ENCODE measurements at places on chromosomes 11 and 22.
A peak's percentile ranks its signal among the peaks of the same experiment; 100 is the strongest.

GRCh38 chr11:65919573-65920371 lies 546 bp downstream of the DRAP1 start:
- DNase-seq = no peak

GRCh38 chr11:117910525-117910924 lies 18.7 kb downstream of the TMPRSS13 start:
- no peak for DNase-seq

- DNase-seq = no peak
These were observed 130.9 kb upstream of the SEZ6L start for GRCh38 chr22:26038365-26038764.

- DNase-seq = no peak
These were observed 4.0 kb downstream of the DAGLA start for GRCh38 chr11:61683961-61684869.

DNA sequence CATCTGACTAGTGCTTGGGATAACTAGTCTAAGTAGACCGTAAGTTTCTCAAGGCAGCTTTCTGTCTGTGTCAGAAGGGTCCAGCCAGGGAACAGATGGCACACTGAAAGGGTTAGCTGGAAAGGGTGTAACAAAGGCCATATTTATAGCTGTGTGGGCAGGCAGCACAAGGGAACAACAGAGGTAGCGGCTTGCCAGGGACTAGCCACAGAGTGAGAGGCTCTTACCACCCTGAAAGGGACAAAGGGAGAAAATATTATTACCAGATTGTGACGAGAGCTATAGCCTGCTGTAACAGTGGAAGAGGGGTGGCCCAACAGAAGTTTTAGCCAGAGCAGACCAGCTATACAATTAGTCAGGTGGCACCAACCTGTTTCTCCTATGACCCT lies 129.4 kb downstream of the CCDC34 start:
- no peak for DNase-seq

GRCh38 chr11:19199048-19199447 lies 2.7 kb downstream of the CSRP3 start:
- DNase-seq = no peak

GRCh38 chr22:49422701-49423100 lies 405.0 kb downstream of the BRD1 start:
- no peak for DNase-seq

DNA sequence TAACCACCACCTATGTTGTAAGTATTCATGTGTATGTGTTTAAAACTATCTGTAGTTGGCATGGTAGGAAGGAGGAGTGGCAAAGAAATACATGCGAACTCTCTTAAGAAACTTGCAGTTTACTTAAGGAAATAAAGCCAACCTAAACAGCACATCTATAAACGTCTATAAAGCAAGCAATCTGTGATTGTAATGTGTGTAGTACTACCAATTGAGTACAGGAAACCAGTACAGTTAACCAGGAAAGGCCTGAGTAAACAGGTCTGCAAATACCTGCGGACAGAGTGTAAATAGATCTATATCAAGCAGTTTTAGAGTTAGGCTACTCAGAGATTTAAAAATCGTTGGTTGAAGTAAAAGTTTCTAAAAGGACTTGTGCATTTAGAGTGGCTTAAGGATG lies 59.5 kb upstream of the AMOTL1 start:
- no peak for DNase-seq

GRCh38 chr11:15507592-15507991 lies 392.9 kb downstream of the INSC start:
- DNase-seq = no peak

- no peak for DNase-seq
These were observed 132.7 kb downstream of the CASP12 start for GRCh38 chr11:104765401-104766095.

DNA sequence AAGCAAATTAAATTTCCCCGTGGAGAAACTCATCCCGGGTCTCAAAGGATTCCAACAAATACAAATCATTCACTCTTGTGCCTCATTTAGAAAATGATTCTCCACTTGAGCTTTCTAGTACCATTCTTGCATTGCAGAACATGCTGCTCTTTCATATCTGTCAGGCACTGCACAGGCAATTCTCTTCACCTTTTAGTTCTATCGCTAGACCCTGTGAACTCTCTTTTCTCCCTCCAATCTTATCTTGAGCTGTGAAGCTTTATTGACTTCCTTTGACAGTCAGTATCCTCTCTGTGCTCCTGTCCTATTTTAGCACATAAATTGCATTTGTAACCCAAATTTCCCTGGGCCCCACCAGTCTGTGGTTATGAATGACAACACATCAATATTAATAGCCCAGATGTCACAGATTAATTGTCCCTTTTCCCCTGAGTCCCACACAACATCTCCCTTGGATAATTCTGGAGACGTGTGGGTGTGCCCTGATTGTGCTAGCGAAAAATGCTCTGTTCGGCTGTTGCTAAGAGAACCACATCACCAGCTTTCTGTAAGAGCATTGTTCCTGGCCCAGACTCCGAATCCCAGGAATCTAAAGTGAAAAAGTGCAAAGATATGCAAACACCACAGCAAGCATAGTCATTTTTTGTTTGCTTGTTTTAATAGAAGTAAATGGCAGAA lies 22.4 kb upstream of the SC5D start:
- DNase-seq = no peak

GRCh38 chr11:105407101-105407500 lies 202.8 kb upstream of the GRIA4 start:
- no peak for DNase-seq

- DNase-seq = no peak
These were observed 1165.1 kb downstream of the BRD1 start for GRCh38 chr22:48662476-48663135.

GRCh38 chr11:106785913-106786650 lies 232.2 kb downstream of the GUCY1A2 start:
- no peak for DNase-seq

DNA sequence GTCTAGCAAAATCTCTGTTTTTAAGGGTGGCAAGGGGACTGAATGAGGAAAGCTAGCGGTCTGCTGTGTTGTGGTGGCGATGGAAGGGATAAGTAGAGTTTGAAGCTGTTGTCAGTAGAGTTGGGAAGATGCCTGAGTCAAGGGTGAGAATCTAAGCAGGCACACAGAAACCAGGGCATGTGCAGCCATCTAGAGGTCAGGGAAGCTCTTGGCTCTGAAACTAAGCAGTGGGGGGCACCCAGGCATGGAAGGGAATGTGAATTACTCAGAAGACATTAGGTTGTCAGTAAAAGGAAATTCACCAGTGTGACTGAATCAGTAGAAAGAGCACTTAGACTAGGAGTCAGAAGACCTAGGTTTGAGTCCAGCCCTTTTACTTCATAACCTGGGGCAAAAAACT lies 15.4 kb downstream of the BMAL1 start:
- DNase-seq = no peak

- no peak for DNase-seq
These were observed 462.5 kb downstream of the AASDHPPT start for GRCh38 chr11:106540001-106540400.

DNA sequence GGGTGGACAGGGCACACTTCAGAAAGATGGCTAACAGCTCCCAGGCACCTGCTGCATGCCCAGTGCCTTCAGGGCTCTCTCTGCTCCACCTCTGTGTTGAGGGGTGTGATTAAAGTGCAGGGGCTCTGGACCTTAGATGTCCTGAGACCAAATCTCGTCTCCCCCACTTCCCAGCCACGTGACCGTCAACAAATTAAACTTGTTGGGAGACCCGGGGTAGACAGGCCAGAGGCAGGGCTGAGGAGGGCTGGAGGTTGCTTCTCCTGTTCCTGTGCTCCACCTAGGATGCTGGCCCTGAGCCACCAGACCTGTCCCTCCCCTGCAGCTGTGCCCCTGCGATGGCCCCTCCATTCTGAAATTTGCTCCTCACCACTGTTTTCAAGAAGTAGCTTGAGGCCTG lies 17.0 kb downstream of the NPTXR start:
- DNase-seq = no peak

DNA sequence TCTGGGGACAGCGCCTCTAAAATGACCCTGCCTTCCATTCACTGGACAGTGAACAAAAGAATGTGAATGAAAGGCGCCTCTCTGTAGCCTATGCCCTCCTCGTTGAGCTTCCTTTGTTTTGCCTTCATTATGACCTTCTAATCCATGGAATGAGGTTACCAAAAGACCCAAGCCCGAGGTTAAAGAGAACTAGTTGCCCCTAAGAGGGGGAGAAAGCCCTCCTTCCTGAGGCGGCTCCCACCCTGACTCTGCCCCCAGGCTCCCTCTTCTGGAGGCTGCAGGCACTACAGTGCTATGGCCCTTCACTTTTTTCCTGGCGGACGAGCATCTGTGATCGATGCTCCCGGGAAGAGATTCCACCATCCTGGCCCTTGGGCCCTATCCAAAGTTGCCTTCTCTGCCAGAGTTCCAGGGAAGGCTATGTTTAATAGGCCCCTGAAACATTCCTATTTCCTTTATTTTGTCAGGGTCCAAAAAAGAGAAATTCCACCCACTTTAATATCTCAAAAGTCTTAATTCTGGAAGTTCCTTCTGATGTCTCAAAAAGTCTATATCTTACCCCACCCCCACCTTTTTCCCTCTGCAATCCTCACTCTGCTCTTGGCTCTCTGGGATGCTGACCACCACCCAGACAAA lies 147.3 kb downstream of the FEZ1 start:
- DNase-seq = peak; percentile 62

DNA sequence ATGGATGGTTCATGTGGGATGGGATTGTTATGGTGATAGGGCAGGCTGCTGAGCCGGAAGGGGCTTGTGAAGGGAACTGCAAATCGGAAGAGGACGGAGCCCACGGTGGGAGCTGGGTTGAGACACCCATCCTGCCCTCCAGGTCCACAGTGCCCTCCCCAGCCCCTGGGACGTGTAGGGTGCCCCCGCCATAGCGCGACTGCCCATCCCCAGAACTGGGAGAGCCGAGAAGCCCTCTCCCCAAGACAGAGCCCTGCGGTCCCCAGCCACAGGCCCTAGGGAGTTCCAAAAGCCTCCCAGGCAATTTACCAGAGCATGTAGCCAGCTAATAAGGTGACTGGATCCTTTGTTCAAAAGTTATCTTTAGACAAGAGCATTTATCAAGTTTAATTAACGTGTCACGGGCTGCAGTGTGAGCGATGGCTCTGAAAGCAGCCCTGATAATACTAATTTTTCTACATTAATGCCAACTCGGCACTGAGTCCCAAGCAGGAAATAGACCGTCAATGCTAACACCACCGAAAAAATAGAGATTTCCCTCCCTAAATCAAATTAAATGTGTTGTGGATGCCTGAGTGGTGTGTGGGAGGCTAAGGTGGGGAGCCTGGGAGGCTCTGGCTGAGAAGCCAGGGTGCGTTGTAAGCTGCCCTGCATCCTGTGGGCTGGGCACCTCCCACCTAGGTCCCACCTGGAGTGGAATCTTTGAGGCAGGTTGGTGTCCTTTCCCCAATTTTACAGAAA lies 76.8 kb upstream of the RTL6 start:
- no peak for DNase-seq

GRCh38 chr11:131688048-131688693 lies 317.8 kb downstream of the NTM start:
- DNase-seq = peak; percentile 46

GRCh38 chr11:17208257-17208999 lies 642 bp upstream of the PIK3C2A start:
- peak; percentile 82 for DNase-seq

- no peak for DNase-seq
These were observed 253.0 kb upstream of the CCDC179 start for GRCh38 chr11:23112987-23113886.

DNA sequence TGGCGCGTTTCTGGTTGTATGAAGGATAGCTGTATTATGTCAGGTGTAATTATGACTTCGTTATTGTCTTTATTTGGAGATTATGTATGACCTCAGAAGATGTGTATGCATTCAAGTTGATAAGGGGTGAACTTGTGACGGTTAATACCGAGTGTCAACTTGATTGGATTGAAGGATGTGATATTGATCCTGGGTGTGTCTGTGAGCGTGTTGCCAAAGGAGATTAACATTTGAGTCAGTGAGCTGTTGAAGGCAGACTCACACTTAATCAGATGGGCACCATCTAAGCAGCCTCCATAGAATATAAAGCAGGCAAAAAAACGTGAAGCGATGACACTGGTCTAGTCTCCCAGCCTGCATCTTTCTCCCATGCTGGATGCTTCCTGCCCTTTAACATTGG lies 15.3 kb upstream of the CD82 start:
- DNase-seq = no peak

DNA sequence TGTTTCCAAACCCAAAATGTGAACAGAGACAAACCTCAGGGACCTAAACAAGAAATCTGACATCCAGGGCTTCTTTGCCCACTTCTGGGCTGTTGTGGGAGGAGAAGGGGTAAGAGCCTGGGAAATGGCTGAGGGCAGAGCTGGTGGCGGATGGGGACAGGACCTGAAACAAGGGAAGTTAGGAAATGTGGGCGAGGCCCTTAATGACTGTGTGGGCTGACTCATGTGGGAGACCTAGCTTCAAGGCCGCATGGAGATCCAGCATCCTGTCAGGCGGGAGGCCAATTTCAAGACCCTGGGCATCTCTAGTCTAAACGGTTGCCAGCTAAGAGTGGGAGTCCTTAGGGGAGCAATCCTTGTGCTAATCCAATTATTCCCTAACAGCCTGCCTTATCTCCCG lies 2.1 kb upstream of the OAF start:
- no peak for DNase-seq

DNA sequence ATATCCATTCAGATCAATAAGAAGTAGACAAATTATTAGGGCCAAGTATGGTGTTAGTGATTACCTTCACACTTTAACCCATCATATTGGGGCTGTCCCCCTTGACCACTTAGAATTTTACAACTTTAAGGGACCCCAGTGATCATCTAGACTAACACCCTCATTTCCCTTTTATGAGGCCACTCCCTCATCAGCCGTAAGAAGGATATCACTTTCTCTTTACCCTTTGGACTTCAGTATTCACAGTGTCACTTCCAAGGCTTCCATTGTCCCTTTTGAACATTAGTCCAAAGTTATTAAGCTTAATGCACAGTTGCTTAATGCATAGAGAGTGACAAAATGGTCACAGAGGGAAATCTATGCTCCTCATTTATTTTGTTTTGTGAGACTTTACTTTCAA lies 172.4 kb upstream of the MPPED2 start:
- no peak for DNase-seq

DNA sequence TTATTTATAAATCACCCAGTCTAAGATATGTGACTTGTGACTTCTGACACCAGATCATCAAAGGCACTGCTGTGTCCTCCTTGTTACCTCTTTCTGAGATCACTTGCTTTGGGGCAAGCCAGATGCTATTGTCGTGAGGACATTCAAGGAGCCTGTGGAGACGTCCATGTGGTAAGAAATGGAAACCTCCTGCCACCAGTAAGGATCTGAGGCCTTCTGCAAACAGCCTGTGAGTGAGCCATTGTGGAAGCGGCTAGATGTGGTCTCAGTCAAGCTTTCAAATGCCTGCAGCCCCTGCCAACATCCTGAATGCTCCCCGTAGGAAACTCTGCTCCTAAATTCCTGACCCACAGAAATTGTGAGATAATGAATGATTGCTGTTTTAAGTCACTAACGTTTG lies 11.7 kb upstream of the RDX start:
- no peak for DNase-seq

All from activated T-cell treated with anti-CD3 and anti-CD28 coated beads, Interleukin-2, amount 50 U/mL, for 48 hours (primary cell).